ENCODE measurements at places on chromosomes 12 and 14.
A peak's percentile ranks its signal among the peaks of the same experiment; 100 is the strongest.

DNA sequence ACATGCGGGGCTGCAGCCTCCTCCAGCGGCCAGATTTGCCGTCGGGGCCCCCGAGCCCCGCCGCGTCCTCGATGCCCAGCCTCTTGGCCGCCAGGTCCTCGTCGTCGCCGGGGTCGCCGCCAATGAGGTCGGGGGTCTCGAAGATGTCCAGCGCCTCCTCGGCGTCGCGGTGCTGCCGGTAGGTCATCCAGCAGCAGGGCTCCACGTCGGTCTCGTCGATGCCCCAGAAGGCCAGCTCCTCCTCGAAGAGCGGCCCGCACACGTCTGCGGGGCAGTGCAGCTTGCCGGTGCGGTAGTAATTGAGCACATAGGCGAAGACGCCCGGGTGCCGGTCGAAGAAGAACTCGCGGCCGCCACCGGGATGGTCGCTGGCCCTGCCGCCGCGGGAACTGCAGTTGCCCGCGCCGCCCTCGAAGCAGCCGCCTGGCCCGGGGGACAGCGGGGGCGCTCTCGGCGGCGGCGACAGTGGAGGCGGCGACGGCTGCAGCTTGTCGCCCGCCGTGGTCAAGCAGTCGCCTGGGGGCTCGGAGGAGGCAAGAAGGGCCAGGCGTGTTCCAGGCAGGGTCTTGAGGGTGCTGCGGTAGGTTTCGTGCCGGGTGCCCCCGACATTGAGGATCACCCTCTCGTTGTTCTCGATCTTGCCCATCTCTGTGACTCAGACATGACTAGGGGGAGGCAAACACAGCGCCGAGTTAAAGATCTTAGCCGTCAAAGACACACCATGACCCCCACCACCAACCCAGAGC, 2.1 kb downstream of the KCNC2 start:
- no peak for DNase-seq

GRCh38 chr12:122891661-122892525, 4.0 kb downstream of the VPS37B start:
- DNase-seq = no peak

- peak; percentile 45 for DNase-seq
Measured at GRCh38 chr14:76050797-76051392, 65.3 kb downstream of the IFT43 start.

DNA sequence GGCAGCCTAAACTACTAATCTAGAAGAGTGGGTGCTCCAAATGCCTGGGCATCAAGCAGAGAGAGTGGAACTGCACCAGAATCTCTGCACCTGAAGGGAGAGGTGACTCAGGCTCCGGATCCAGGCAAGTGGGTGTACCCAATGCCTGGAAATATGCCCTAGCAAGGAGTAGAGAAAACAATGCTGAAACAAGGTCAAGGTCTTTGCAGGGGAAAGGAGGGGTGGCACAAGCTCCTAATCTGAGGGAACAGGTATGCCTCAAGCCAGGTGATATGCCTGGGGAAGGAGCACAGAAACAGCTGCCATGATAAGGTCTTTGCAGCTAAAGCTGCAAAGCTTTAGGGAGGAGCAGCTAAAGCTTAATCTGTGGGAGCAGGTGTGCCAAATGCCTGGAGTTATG, 136.0 kb upstream of the KITLG start:
- DNase-seq = no peak

DNA sequence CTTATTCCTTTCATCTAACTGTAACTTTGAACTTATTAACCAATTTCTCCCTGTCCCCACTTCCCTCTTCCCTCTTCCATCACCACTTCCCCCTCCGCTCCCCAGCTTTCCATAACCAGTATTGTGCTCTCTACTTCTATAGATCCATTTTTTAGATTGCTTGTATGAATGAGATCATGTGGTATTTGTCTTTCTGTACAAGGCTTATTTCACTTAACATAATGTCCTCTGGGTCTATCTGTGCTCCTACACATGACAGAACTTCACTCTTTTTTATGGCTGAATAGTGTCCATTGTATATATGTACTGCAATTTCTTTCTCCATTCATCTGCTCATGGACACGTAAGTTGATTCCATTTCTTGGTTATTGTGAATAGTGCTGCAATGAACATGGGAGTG, 14.4 kb downstream of the ERP27 start:
- DNase-seq = no peak

GRCh38 chr12:55822228-55822627, 4.4 kb downstream of the ORMDL2 start:
- DNase-seq = no peak

DNA sequence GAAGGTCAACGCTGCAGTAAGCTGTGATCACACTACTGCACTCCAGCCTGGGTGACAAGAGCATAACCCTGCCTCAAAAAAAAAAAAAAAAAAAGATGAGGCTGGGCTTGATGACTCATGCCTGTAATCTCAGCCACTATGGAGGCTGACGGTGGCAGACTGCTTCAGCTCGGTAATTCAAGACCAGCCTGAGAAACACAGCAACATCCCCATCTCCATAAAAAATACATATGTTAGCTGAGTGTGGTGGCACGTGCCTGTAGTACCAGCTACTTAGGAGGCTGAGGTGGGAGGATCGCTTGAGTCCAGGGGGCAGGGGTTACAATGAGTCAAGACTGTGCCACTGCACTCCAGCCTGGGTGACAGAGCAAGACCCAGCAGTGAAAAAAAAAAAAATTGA, 50.4 kb downstream of the GXYLT1 start:
- peak; percentile 2 for DNase-seq

DNA sequence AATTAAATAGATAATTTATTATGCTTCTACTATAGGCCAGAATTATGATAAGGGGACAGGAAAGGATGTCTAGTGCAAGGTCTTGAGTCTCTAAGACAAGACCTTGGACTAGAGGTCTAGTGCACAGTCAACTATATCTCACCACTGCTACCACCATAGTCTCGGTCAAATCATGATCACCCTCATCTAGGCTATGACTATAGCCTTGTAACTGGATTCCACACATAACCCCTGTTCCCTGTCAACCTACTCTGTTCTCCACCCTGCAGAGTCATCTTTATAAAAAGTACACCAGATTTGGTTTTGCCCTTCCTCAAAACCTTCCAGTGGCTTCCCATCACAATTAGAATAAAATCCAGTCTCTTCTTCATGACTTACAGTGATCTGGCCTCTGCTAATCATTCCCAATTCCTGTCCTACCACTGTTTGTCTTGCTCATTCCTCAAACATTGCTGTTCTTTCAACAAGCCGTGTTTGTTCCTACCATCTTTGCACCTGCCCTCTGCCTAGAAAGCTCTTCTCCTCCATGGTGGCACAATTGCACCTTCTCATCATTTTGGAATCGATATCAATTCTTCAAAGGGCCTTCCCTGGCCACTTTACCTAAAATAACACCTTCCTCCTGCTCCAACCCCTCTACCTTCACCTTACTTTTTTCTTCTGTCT, 169.4 kb downstream of the FOXN3 start:
- DNase-seq = no peak

GRCh38 chr12:167959-168600, 45.9 kb downstream of the SLC6A12 start:
- DNase-seq = no peak

DNA sequence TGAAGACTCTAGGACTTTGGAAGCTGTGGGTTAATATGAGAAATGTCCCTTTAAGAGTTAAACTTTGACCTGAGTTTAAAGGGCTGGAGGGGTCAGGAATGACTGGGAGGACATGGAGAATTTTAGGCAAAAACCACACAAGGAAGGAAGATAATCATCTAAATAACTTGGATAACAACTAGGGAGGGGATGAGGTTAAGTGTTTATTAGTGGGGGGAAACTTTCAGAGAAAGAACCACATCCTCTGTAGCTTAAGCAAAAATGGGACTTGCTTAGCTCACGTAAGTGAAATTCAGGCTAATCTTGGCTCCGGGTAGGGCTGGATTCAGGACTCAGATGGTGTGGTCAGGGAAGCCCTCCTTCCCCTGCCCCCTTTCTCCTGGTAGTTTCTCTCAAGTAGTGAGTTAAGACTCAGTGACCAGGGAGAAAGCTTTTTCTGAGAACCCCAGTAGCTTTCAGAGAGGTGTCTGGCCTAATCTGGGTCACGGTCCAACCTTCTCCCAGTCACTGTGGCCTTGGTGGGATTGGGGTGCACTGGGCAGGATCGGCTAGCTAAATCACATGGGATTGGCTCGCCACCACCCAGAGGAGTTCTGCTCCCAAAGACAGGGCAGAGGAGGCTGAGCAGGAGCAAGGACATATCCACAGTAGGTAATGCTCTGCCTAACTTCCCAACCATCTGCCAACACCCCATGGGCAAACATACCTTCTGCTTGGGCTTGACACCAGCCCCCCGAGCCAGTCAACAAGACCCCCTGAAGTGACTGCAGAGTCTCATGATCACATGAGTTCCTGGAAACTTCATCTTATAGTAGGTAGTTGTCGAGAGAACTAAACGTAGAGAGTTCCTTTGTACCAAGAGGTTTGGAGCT, 52.8 kb downstream of the ARF6 start:
- DNase-seq = no peak

DNA sequence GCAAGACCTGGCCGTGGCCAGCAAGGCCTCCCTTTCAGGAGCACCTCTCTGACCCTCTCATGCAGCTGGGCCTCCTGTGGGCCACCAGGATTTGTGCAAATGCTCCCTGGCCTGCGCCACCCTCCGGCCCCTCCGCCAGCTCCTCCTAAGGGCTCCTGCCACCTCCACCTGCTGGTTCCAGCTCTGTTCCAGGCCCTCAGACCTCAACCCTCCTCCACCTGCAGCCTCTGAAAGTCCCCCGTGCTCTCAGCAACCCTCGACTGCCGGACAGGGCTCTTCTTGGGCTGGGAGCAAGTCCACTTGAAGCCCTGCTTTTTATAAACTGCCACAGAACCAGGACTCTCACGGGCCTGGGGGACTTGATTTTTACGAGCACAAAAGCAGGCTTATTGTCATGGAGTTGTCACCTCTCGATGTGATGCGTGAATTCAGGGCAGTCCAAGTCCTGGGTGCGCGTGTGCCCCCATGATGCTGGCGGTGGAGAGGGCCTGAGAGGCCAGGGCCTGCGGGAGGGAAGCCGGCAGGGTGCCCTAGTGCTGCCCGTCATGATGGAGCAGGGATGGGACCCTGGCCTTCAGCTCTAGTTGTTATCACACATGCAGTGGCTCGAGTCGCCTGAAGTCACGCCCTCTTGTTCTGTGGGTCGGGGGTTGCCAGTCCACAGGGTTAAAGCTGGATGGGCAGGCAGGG, 9.1 kb downstream of the TEDC1 start:
- no peak for DNase-seq

GRCh38 chr14:83777516-83777915, 1752.4 kb upstream of the FLRT2 start:
- no peak for DNase-seq

DNA sequence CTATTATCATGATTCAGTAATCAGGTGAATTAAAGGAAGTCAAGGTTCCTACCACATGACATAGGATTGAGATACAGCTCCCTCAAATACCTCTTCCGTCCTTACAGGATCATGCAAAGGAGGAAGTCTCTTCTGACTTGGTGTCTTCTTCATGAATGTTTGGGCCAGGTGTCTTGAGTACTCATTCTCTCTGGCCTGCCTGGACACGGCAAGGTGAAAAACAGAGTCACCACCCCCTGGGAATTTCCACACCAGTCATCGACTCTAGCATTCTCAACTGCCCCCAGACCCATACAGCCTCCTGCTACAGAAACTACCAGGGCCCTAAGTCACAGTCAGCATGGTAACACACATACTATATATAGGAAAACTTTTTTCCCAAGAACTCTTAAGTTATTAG, 44.9 kb upstream of the LTBP2 start:
- no peak for DNase-seq

GRCh38 chr14:96585672-96586013, 83.5 kb downstream of the PAPOLA start:
- DNase-seq = no peak

- no peak for DNase-seq
Measured at GRCh38 chr14:83133981-83134645, 1600.5 kb upstream of the SEL1L start.

DNA sequence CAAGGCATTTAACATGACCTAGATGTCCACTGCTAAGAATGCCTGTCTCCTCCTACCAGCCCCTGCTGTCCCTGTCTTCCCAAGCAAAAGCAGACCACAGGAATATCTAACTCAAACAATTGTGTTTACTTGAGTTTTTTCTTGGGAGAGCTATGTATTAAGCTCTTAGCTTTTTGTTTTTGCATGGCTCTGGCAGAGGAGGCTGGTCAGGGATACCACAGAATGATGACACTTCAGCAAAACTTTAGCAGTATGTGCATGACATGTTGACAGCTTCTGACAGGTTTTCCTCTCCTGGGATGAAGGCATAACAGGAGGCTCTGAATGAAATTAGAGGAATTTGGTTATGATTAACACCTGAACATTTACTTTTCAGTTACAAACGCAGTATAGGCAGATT, 6.9 kb downstream of the TMBIM6 start:
- no peak for DNase-seq

DNA sequence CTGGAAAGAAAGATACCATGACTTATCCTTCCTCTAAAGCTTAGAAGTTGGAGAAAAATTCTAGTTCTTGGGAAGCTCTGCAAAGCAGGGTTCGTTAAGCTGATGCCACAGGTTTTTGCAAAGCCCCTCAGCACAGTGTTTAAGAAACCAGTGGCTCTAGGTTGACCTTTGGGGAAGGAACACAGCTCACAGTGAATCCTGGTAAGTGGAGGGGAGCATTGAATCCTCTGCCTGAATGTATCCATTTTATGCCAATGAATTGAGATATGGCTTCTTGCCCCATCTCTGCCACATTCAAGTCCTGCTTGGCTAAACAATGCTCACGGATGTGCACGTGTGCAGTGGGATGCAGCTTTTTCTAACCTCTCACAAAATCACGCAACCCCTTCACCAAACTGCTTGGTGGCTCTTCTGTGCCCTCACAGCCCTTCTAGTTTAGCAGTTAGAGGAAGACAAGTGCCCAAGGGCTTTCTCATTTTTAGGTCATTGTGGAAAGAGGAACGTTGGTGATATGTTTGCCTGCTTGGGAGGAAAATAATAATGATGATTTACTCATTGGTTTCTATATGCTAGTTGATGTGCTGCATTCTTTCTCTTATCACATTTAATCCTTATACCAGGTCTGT, 111.3 kb downstream of the DAD1 start:
- DNase-seq = no peak

DNA sequence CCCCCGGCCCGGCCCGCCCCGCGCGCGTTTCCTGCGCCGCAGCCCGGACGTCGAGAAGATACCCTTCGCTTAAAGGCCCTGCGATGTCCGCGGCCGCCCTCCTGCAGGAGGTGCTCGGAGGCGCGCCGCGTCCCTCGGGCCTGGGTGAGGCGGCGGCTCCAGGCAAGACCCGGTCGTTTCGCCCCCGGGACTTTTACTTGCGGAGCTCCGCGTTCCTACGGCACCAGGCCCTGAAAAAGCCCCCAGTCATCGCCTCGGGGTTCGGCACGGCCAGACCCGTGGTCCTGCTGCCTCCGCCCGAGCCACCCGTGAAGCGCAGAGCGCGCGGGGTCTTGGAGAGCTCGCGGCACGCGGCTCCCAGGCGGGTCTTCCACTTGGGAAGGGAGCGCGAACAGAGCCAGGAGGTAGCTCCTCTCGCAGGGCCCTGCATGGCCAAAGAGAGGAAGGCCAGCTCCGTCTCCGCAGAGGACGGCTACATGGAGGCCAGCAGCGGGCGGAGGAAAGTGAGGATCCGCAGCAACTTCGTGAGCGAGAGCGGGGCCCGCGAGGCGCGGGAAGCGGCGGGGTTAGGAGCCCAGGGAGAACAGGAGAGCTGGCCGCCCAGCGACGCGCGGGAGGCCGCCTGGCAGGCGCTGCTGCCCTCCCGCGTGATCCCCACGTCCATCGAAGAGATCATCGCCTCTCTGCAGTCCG, 26.9 kb downstream of the TTC6 start:
- DNase-seq = no peak
